ENCODE measurements at places on chromosomes 2 and 18.

GRCh38 chr2:216507220-216508160, 8.8 kb downstream of the RPL37A start:
- DNase-seq = no peak

DNA sequence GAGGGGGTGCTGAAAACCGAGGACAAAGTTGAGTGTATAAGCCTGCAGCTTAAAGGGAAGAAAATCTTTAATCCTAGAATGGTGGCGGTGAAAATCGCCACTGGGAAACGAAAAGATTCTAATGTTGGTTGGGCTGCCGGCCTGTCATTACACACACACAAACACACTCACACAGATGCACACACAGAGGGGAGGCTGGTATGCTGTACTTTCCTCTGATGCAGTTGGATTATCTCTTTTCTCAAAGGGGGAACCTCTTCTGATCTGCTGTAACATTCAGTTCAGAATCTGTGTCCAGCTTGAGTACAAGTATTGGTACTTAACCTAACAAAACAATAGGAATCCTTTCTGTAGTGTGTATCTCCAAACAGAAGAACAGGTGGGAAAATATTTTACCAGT, 39.0 kb downstream of the ANXA4 start:
- no peak for DNase-seq

GRCh38 chr2:101828673-101829334, 131.3 kb downstream of the MAP4K4 start:
- DNase-seq = no peak

DNA sequence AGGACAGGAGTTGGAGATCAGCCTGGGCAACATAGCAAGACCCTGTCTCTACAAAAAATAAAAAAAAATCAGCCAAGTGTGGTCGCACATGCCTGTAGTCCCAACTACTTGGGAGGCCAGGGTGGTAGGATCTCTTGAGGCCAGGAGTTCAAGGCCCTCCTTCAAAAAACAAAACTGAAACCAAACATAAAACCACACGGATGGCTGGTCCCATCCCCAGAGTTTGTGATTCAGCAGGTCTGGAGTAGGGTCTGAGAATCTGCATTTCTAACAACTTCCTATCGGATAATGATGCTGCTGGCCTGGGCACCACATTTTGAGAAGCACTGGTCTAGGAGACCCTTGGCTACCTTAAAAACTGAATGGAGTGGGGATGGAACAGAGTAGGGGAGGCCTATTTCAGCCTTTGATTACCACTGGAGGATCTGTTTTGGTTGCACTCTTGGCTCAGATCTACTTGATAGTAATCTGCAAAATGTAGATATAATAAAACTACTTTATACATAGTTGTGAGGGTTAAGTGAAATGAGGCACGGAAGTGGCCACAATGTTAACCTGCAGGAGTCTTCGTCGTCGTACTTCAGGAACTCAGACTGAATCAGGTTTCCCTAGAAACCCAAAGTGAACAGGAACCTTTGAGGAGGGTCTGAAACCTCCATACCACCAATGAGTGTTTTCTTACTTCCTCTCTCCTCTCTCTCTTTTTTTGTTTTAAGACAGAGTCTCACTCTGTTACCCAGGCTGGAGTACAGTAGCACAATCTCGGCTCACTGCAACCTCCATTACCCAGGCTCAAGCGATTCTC, 25.5 kb upstream of the NFE2L2 start:
- peak; percentile 52 for DNase-seq

DNA sequence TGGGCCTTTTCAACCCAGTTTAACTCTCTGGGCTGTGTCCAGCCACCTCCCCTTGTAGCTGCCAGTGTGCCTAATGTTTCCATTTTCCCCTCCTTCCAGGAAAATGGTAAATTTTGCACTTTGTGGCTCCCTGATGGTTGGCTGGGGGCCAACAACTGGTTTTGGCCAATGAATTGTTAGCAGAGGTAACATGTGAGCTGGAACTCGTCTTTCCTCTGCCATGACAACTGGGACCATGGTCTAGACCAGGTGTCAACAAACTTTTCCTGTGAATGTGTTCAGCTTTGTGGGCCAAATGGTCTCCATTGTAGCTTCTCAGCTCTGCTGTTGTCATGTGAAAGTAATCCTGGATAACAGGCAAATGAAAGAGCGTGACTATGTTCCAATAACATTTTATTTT, 87.2 kb downstream of the DDX1 start:
- no peak for DNase-seq

- DNase-seq = no peak
Observed at GRCh38 chr18:31258789-31259188, 59.2 kb upstream of the DSG1 start.

DNA sequence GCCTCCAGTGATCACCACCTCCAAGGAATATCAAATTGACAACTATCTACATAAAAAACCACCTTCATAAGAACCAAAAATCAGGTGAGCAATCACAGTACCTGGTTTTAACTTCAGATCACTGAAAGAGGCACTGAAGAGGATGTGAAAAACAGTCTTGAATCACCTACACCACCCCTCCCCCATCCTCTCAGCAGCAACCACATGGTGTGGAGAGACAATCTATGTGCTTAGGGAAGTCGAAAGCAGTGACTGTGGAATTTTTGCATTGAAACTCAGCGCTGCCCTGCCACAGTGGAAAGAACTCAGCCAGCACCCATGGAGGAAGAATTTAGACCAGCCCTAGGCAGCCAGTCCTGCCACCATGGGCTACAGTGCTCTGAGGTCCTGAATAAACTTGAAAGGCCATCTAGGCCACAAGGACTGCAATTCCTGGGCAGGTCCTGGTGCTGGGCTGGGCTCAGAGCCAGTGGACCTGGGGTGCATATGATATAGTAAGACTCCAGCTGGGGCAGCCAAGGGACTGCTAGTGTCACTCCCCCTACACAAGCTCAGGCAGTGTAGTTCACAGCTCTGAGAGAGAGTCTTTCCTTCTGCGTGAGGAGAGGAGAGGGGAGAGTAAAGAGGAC, 75.6 kb downstream of the ATL2 start:
- peak; percentile 53 for DNase-seq

DNA sequence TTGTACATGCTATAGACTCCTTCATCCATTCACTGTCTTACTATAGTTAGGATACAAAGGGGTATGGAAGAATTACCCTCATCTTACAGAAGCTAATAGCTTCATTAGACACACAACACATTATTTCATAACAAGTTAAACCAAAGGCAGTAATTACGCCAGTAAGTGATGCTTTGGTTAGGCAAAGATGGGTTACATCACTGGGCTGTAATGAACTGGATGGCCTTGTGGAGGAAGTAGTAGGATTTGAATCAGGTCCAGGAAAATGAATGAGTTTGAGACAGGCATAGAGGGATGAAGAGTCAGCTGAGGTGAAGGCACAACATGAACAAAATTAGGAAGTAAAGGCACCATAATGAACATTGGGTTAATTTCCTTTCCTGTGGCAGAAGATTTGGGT, 80.1 kb downstream of the SOCS6 start:
- DNase-seq = no peak

- DNase-seq = no peak
Observed at GRCh38 chr2:181780657-181781056, 100.3 kb upstream of the NEUROD1 start.
